ENCODE measurements at places on chromosomes 2 and 18.

GRCh38 chr2:167551416-167551815, 663.1 kb downstream of the XIRP2 start:
- H3K27me3 ChIP-seq: no peaks in the 10 kb centered on the region
- H3K4me3 ChIP-seq: no peak overlapping the region
- H3K27ac ChIP-seq: no peak overlapping the region
- no peaks in the 10 kb centered on the region for H3K36me3 ChIP-seq
- DNase-seq: no peak

- peaks cover 6% of the 10 kb centered on the region for H3K4me1 ChIP-seq
- H3K27me3 ChIP-seq: no peaks in the 10 kb centered on the region
- DNase-seq: no peak
- no peak overlapping the region for H3K27ac ChIP-seq
- no peak overlapping the region for H3K4me3 ChIP-seq
Measured at GRCh38 chr18:45930963-45931362, 36.2 kb downstream of the EPG5 start.

GRCh38 chr2:9657083-9657482, 26.3 kb upstream of the YWHAQ start:
- H3K27me3 ChIP-seq: peaks cover 3% of the 10 kb centered on the region
- DNase-seq: no peak
- no peak overlapping the region for H3K4me3 ChIP-seq
- no peaks in the 10 kb centered on the region for H3K4me1 ChIP-seq
- H3K27ac ChIP-seq: no peak overlapping the region

DNA sequence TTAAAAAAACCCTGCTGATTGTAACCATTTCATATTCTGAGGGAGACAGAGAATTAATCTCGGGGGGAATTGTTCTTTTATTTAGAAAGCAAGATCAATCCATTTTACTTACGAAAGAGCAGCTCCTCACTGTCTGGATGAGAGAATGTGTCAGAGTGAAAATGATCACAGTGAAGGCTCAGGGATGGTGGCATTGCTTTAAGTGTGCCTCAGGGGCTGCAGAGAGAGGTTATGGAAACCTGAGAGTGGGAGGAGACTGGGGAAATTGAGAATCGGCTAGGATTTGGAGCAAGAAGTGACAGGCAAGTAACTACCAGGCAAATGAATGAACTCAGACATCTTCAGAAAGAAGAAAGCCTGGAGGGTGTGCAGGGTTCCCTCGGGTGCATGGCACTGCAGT, 34.2 kb downstream of the MRPL35 start:
- no peak overlapping the region for H3K27ac ChIP-seq
- no peak for DNase-seq
- no peaks in the 10 kb centered on the region for H3K4me1 ChIP-seq
- H3K27me3 ChIP-seq: no peaks in the 10 kb centered on the region
- H3K36me3 ChIP-seq: no peaks in the 10 kb centered on the region

DNA sequence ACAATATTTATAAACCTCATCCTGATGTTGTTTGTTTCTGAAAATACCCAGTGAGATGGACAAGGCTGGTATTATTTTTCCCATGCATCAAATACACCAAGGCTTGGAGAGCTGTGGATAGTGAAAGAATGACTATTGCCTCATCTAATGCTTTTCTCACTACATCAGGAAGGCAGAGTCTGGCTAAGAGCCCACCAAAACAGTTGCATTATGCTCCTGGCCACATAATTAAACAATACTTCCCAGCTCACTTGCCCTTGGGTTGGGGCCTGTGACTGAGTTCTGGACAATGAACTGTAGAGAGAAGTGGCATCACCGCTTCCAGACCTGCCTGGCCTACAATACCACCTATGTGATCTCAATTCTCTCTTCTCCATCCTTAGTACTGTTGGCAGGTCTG, 46.4 kb upstream of the REEP1 start:
- H3K4me3 ChIP-seq: no peak overlapping the region
- no peak overlapping the region for H3K27ac ChIP-seq
- no peaks in the 10 kb centered on the region for H3K36me3 ChIP-seq
- no peak for DNase-seq
- H3K4me1 ChIP-seq: no peaks in the 10 kb centered on the region
- no peaks in the 10 kb centered on the region for H3K27me3 ChIP-seq

DNA sequence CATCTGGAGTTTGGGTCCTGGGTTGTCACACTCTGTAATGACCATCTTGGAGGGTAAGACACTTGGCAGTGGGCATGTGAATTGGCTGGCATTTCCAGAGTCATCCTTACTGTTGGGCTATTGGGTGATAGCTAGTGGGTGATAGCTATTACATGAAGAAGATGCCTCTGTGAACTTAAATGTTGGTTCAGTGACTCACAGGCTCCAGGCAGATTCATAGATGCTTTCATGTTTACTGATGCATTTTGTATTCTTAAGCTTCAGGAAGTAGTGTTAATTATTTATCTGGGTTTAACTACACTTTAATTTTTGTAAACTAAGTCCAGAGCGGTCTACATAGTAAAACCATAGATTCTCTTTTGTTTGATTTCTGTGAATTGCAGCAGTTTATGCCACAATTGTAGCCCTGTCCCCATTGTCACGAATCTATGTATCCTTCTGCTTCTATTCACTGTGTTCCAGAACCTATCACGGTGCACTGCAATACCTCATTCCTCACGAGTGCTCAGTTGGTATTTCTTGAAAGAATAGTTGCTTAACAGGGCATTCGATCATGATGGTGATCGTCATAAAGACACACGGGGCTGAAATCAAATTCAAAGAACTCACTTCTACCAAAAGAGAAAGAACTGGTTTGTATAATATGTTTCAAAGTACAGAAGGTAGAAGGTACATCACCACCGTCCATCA, 79.7 kb downstream of the GBX2 start:
- H3K27me3 ChIP-seq: no peaks in the 10 kb centered on the region
- no peaks in the 10 kb centered on the region for H3K4me1 ChIP-seq
- DNase-seq: no peak
- no peak overlapping the region for H3K4me3 ChIP-seq
- no peaks in the 10 kb centered on the region for H3K36me3 ChIP-seq

DNA sequence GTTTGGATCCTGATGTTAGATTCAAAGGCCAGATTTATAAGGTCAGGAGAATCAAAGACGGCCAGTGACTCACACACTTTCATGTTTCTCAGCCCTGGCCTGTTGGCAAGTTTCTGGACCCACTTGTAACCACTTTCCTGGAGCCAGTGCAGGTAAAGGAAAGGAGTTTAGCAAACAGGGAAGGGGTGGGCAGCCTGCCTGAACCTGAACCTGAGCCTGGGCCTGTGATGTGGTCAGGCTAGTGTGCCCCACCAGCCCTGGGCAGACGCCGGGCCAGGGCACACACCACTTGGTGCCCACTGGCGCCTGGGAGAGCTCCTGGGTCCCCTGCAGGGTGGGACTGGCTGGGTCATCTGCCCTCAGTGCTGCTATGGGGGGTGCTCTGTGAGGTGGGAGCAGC, 100.5 kb upstream of the SPRED2 start:
- no peak for DNase-seq
- H3K36me3 ChIP-seq: no peaks in the 10 kb centered on the region
- H3K4me3 ChIP-seq: no peak overlapping the region
- no peaks in the 10 kb centered on the region for H3K27me3 ChIP-seq
- peaks cover 20% of the 10 kb centered on the region for H3K4me1 ChIP-seq

GRCh38 chr2:62923881-62924280, 126.7 kb upstream of the OTX1 start:
- no peak overlapping the region for H3K4me3 ChIP-seq
- H3K27me3 ChIP-seq: no peaks in the 10 kb centered on the region
- H3K4me1 ChIP-seq: no peaks in the 10 kb centered on the region
- no peak overlapping the region for H3K27ac ChIP-seq
- no peak for DNase-seq

GRCh38 chr2:240810199-240810598, 9.8 kb downstream of the KIF1A start:
- H3K27ac ChIP-seq: no peak overlapping the region
- H3K36me3 ChIP-seq: no peaks in the 10 kb centered on the region
- no peak overlapping the region for H3K4me3 ChIP-seq
- no peaks in the 10 kb centered on the region for H3K27me3 ChIP-seq
- no peaks in the 10 kb centered on the region for H3K4me1 ChIP-seq

GRCh38 chr2:122516775-122517174, 761.3 kb downstream of the TSN start:
- no peaks in the 10 kb centered on the region for H3K36me3 ChIP-seq
- H3K4me3 ChIP-seq: no peak overlapping the region
- DNase-seq: no peak
- no peaks in the 10 kb centered on the region for H3K27me3 ChIP-seq

GRCh38 chr2:191666732-191667131, 11.2 kb upstream of the NABP1 start:
- H3K27ac ChIP-seq: no peak overlapping the region
- no peaks in the 10 kb centered on the region for H3K36me3 ChIP-seq
- peaks cover 4% of the 10 kb centered on the region for H3K4me1 ChIP-seq
- H3K4me3 ChIP-seq: no peak overlapping the region
- DNase-seq: no peak

DNA sequence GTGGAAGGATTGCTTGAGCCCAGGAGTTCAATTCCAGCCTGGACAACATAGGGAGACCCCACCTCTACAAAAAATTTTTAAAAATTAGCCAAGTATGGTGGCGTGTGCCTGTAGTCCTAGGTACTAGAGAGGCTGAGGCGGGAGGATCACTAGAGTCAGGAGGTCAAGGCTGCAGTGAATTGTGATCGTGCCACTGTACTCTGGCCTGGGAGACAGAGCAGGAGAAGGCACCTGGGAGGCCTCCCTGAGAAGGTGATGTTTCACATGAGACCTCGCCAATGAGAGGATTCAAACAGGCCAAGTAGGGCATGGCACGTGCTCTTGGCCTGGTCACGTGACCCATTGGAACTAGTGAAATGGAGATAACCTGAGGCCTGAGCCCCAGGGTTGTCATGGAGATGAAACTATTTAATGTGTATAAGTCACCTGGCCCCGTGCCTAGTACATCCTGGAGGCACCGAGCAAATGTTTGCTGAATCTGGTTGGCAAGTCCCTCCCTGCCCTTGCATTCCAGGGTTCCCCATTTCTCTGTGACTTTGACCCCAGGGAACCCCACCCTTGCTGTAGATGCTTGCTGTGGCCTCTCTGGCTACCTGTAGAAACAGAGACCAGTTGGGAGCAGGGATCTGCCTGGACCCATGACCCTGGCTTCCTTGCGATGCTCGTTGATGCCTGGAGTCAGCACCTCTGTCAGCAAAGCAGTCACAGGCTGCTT, 26.1 kb upstream of the ROCK2 start:
- H3K4me1 ChIP-seq: peaks cover 33% of the 10 kb centered on the region
- H3K27ac ChIP-seq: no peak overlapping the region
- H3K27me3 ChIP-seq: no peaks in the 10 kb centered on the region
- no peak overlapping the region for H3K4me3 ChIP-seq
- DNase-seq: no peak

DNA sequence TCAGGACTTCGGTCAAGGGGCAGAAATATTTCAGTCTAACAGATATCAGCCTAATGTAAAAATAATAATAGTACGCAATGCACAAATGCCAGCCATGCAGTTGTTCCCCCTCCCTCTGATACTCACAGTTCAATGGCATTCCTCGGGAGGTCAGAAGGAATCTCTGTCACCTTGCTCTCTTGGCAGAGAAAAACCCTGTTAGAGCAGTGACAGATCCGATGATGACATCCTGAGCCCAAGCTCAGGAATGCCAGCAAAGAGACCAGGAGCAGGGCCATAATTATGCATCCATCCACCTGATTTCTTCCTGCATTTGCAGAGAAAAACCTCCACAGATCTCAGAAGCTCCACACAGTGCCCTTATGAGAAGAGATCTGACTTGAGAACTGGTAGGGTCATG, at the start of gene FSHR:
TSS of gene FSHR (minus strand) at position 376 of the 400 bp plus-strand sequence. CDS start at position 278, 98 bp downstream.
- no peaks in the 10 kb centered on the region for H3K4me1 ChIP-seq
- H3K27me3 ChIP-seq: no peaks in the 10 kb centered on the region
- DNase-seq: no peak
- no peak within 1 kb of the TSS for H3K27ac ChIP-seq

DNA sequence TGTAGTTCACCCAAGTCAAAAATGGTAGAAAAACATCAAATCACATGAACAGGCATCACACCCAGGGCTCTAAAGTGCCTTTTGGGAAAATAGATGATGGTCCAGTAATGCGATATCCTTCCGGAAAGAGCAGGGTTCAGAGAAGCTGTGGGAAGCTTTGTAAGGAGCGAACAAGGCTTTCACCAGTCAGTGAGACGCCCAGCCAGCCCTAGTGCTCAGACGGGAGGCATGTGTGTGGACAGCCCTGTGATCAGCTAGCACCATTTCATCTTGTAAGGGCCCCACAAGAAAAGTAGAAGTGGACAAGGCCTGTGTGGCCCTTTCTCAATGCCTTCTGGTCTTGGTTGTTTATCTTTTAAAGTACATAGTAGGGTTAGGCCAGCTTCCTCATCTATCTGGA, 76.1 kb downstream of the SMIM21 start:
- no peak overlapping the region for H3K4me3 ChIP-seq
- no peak overlapping the region for H3K27ac ChIP-seq
- H3K36me3 ChIP-seq: no peaks in the 10 kb centered on the region
- H3K4me1 ChIP-seq: no peaks in the 10 kb centered on the region

DNA sequence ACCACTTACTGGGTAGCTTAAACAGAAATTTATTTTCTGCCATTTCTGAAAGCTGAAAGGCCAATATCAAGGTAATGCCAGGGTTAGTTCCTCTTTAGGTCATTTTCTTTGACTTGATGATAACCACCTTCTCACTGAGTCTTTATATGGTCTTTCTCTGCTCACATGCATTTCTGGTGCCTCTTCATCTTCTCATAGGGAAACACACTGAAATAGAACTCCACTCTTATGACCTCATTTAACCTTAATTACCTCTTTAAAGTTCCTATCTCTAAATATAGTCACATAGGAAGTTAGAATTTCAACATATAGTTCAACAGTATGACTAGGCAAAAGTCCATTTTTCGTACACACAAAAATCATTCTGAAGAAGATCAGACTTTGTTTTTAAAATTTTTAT, 616.8 kb upstream of the VRK2 start:
- no peaks in the 10 kb centered on the region for H3K36me3 ChIP-seq
- no peak overlapping the region for H3K27ac ChIP-seq
- DNase-seq: no peak
- no peaks in the 10 kb centered on the region for H3K27me3 ChIP-seq
- H3K4me3 ChIP-seq: no peak overlapping the region
- no peaks in the 10 kb centered on the region for H3K4me1 ChIP-seq

DNA sequence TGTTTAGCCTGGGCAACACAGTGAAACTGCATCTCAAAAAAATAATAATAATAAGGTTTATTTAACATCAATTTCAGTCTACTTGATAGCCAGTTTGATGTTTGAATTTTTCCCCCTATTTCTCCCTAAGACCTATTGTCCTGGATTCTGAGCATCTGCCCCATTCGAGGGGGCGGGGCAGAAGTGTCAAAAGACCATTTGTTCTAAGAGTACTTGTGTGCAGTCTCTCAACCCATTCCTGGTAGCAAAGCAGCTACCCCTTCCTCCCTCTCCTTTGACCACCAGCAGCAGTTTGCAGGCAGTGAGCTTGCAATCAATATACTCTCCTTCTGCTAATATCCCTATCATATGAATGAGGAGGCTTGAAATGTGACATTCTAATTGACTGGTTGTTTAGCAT, 71.9 kb downstream of the VWC2L start:
- 0 out of 2 replicates have a peak, but pooled peaks cover 6% of the 10 kb centered on the region for H3K4me1 ChIP-seq
- H3K36me3 ChIP-seq: no peaks in the 10 kb centered on the region
- no peaks in the 10 kb centered on the region for H3K27me3 ChIP-seq

All from HCT116 (cell line).